HepG2 (cell line): ENCODE measurements at places on chromosomes 5 and 9.

DNA sequence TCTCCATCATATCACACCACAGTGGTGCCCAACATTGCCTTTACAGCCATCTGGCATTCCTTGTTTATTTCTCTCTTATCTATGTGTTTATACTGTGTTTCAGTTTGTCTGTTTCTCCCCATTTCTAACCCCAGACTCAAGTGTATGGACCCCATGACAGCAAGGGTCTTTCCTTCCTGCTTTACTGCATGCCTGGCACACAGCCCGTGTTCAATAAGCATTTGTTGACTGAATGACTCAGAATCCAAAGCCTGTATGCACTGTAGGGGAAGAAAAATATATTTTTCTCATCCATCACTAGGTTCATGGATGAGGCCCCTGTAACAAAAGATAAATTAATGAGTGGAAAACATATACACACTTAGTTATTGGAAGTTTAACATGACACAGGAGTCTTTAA lies 190.8 kb upstream of the SEMA6A start:
- DNase-seq: peak; percentile 83

DNA sequence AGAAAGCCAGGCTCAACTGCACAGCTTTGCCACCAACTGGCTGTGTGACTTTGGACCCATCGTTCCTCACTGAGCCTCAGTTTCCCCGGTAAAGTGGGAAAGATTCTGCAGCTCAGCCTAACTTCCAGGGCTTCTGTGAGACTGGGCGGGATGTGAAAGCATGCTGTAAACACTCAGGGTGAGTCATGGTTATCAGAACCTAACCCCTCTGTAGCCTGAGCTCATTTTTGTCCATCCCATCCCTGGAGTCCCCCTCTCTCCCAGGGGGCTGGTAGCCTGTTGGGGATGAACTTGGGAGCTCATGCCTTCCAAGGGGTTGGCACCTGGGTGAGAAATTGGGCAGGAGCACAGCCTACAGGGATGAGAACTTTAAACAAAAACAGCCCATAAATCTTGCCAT lies 2.3 kb downstream of the CCDC69 start:
- DNase-seq: no peak

DNA sequence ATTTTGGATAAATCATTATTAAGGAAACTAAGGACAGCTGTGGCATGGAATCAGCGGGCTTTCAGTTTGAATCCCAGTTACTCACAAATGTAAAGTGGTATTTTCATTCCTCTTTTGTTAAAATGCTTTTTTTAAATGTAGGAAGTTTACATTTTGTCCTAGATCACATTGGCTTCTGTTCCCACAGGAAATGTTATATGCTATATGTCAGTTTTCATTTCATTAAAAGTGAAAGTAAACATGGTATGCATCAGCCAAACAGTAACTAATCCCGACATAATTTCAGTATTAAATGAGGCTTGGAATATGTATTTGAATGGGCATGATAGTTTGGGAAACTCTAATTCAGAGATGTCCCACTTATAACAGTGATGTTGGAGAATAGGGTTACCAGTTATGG lies 18.6 kb upstream of the SMIM15 start:
- DNase-seq: no peak

DNA sequence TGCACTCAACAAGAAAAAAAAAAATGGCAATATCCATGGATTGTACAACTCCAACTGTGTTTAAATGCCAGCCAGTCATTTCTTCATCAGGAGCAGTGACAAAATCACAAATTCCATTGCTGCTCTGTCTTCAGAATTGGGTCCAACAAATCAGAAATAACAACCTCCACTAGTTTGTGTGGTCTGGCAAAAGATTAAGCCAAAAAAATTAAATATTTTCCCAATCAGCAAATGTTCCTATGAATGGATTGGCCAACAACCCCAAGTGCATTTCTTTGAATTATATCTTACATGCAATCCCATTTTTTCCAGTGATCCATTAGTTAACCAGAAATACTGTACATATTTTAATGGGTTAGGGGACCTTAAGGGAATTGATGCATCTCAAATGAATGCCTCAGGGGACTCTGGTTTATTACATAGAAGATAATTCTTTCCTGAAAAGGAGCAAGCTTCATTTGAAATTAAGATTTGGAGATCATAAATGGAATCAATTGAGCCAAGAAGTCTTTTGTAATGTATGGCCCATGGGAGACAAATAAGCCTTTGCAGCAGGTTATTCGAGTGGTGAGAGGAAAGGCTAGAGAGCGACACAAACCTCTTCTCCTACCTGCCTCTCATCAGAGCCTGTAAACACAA lies 131.8 kb downstream of the TLE1 start:
- DNase-seq: no peak

DNA sequence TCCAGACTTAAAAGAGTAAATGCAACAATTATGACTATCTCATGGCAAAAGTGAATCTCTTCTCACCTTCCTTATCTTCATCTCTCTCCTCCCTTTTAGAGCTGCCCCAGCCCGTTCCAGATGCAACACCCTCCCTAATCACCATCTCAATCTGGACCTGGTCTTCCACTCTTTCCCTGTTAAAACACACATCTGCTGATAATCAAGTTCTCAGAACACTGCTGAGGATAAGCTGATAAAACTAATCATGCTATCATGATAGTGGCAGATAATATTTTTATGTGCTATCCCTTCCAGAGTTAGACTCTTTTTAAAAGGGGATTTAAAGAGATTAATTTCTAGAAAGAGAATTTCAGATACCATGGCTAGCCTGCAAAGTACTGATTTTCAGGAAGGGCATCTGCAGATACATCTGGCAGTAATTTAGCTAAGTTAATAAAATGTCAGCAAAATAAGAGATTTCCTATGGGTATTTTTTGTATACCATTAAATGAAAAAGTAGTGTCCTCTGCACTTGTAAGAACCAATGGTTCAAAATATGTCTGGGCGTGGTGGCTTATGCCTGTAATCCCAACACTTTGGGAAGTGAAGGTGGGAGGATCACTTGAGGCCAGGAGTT lies 17.2 kb downstream of the SGTB start:
- DNase-seq: no peak

DNA sequence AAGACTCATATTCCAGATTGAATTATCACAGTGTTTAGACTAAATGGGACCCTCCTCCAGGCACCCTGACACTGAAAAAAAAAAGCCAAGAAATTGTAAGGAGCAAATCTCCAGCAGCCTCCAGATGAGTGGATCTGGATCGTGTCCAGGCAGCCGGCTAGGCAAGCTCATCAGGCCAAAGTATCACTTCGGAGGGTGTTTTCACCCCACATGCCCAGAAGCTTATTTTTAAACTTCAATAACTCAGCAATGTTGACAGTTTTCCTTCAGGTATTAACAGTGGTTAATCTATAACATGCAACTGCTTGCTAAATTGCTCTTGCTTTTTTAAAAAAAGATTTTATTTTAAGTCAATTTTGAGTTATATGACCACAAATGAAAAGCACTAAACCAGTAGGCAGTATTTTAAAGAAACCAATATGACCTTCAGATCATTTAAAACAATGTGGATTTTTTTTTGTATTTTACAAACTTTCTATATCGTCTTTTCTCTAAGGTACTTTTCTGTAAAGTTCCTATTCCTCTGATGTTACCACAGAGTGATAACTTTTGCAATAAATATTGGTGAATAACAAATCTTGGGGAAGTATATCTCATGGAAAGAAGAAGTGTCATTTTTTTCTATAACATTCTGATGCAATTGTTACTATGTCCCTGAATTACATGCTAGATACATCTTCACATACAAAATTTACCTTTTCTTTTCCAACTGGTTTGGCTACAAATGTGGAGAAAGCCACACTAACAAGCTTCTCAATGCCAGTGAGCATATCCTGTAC lies 30.7 kb downstream of the ACOT12 start:
- DNase-seq: no peak

GRCh38 chr9:38110476-38110875 lies 41.4 kb upstream of the SHB start:
- no peak for DNase-seq

- no peak for DNase-seq
Measured at GRCh38 chr9:16257604-16258003, 612.9 kb downstream of the BNC2 start.

GRCh38 chr5:140251527-140251973 lies 51.4 kb downstream of the PFDN1 start:
- no peak for DNase-seq

DNA sequence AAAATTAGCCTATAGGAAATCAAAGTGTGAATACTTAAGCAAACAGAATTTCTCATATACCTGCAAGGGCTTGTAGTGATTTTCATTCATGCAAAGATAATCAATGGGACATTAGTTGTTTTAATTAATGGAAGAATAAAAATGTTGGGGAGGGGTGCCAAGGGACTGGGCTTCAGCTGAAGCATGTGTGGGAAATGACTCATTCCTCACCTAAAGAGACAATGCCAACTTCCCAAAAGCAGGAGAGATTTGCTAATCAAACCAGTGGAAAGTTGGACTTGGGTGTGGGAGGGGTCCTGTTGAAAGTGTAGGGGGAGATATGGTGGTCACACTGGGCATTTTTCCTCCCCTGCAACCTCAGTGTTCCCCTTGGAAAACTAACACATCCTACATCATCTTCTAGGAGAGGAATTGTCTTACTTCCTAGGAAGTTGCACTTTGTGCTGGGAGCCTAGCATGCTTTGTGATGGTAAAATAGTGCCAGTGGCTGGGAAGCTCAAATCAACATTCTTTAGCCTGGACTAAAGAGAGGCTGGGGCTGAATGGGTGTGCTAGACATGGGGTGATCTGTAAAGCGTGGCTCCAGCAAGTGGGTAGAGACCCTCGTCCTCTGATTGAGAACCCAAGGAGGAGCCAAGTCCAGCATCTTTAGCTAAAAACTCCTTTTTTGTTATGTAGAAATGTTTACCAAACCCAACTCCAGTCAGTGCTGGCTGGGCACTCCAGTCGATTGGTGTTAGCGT lies 6.4 kb upstream of the LHX2 start:
- DNase-seq: no peak

DNA sequence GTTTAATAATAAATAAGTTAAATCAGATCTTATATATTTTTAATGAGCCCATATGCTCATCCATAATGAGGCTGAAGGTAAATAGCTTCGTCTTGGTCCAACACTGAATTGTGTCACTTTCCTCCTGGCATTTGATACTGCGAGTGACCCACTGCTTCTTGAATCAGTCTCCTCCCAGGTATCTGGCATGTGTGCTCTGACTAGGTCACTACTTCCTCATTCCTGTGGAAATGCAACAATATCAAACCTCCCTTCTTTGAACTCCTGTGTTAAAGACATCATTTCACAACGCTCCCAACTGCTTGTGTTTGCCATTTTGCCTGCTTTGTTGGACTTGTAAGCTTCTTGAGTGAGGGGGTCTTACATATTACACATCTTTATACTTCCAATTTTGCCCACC lies 157.7 kb downstream of the SLC24A2 start:
- DNase-seq: no peak

- no peak for DNase-seq
Measured at GRCh38 chr5:169577951-169578350, 5.6 kb upstream of the SPDL1 start.

DNA sequence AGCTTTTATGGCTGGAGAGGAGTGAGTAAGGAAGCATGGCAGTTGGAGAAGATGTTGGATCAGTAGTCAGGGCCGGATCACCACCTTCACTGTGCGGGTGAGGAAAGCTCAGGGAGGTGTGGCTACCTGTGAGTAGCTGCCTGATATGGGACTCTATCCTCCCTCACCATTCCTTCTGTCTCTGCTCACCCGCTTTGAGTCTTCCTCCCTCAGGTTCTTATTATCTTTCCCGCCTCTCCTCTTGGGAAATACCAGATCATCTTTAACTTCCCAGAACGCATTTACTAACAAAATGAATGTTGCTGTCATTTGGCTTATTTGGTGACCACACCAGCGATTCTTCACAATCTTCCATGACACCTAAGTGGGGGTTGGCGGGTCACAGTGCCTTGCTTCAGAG lies 140.7 kb upstream of the GPR151 start:
- no peak for DNase-seq

DNA sequence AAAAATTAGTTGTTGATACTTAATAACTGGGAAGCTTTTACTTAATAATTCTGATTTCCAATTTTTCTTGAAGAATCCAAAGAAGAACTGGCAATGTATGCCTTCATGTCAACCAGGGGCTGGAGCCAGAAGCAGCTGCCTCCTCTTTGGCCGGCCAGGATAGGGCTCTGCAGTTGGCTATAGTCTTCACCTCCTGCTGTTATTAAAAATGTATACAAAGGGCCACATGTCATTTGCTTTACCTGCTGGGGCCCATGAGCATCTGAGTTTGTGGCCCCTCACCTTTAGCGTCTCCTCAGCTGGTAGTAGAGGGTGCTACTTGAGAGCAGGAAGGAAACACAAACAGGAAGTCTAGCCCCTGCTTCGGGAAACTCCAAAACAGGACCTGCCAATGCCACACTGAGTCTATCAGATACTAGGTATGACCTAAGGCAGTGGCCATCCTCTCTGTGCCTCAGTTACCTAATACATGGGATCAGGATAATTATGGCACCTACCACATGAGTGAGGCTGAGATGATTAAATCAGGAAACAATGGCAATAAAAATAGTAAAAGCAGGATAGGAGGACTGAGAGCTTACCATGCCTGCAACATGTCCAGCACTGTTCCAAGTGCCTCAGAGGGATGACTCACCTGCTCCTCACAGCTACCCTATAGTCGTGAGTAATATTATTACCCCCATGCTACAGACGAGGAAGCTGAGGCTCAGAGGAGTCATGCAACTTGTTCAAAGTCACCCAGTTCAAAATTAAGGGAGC lies 21.3 kb downstream of the CCDC69 start:
- no peak for DNase-seq

DNA sequence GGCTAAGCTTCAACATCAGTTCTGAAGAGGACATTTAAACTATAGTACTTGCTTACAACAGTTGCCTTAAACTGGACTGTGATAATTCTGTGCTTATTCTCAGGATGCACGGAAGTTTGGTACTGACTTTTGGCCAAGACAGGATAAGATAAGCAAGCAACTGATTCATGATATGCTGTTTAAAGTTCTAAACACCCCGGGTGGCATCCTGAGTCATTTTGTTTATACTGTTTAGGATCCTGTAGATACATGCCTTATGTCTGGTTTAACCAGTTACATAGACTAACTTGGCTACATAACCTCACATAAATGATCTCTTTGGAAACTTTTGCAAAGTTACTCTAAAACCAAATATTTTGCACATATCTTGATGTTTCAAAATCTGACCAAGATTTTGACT lies 95.9 kb downstream of the CDH9 start:
- DNase-seq: no peak

- DNase-seq: no peak
Measured at GRCh38 chr5:165497707-165498106, 1992.3 kb downstream of the MAT2B start.

DNA sequence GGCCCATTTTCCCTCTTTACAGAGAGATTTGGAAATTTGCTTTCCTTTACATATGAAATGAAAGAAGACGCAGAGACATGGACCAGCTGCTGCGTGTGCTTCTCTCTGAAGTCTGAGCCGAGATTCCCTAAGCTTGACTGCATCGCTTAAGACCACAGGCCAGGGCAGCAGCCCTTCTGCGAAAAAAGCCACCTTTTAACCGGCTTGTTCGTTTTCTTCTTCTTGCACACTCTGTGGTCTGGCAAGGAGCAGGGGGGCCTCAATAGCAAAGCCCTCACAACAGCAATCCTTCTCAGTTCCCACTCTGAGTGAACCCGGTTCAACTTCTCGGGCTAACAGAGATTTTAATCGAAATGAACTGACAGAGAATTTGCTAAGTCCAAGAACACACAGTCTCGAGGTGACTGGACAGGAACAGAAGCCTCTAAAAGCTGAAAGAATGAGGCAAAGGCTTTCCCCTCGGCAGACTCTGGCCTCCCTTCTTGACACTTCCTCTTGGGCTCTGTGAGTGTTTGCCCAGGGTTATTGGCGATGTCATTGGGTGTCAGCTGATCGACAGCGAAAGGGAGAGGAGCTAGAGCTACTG lies 512.9 kb upstream of the KLF4 start:
- DNase-seq: no peak
